ENCODE measurements at places on chromosomes 1 and 21.
A peak's percentile ranks its signal among the peaks of the same experiment; 100 is the strongest.

DNA sequence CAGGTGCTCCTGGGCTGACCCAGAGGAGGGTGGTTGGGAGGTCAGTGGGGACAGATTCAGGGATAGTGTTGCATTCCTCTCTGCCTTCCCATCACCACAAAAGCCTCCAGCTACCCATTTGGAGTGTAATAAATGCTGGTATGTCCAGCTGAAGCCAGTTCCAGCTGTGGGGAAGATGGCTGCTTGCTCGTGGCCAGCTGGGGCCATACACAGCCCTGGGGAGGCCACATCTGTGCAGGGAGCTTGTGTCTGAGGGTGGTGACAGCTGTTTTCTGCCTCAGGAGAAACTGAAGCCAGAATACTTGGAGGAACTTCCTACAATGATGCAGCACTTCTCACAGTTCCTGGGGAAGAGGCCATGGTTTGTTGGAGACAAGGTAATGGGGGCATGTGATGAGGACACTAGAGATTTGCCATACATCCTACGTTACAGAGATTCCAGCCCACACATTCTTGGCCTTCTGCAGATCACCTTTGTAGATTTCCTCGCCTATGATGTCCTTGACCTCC is 2.7 kb downstream of the GSTM4 start:
- no peak for DNase-seq

DNA sequence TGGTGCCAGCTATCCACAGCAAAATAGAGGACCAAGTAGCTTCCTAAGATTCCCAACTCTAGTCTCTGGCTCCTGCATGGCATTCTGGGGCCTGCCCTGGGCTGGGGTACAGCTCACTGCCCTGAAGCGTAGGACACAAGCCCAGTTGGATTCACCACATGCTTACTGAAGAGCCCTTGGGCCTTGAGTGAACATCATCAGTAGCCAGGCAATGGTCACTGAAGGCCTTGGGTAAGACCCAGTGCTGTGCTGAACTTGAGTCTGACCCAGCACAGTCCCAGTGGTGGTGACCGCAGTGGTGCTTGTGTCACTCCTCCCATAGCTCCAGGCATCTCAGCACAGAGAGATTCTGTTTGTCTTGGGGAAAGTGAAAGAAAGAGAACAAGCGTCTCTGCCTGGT is 7.7 kb upstream of the LCE3A start:
- DNase-seq: no peak

- no peak for DNase-seq
These were observed 12.3 kb downstream of the SLC35E2B start for GRCh38 chr1:1680031-1680911.

GRCh38 chr21:28798798-28799197 is 193.9 kb downstream of the LTN1 start:
- DNase-seq: no peak

DNA sequence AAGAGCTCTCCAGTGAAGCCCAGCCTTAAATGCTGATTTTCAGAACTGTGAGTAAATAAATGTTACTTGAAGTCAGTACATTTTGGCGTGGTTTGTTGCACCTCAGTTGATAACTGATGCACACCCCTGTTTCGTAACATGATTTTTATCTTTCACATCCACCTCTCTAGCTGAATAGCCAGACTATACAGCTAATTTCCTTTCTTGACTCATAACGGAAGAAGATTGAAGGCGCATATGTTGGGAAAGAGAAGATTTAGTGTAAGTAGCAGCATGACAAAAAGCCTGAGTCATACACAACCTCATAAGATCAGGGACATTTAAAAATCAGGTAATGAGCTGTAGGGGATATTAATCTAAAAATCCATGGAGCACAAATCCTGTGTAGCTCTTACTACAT is 716.2 kb upstream of the ZP4 start:
- no peak for DNase-seq

GRCh38 chr1:173478094-173478674 is 1.0 kb downstream of the PRDX6 start:
- peak; percentile 54 for DNase-seq

DNA sequence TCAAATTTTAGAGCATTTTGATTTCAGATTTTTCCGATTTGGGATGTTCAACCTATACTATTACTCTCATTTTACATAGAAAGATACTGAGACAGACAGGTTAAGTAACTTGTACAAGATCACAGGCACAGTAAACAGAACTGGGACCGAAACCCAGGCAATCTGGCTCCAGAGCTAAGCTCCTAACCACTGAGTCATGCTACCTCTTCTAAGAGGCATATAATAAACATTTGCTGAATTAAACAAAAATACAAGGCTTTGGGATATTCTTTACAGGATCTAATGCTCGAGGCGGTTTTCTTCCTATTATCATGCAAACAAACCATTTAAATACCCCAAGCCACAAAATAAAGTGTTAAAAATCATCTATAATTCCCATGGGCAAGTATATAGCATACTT is 50.3 kb downstream of the MCOLN2 start:
- no peak for DNase-seq

- no peak for DNase-seq
These were observed at the start of gene CRB1 for GRCh38 chr1:197268012-197268411. Gene CRB1 (plus strand): TSS chr1:197268252. CDS start chr1:197268413, 161 bp downstream.

GRCh38 chr1:37691497-37692077 is 729 bp upstream of the CDCA8 start:
- peak; percentile 34 for DNase-seq

- DNase-seq: no peak
These were observed 10.9 kb upstream of the EGLN1 start for GRCh38 chr1:231432996-231433395.

DNA sequence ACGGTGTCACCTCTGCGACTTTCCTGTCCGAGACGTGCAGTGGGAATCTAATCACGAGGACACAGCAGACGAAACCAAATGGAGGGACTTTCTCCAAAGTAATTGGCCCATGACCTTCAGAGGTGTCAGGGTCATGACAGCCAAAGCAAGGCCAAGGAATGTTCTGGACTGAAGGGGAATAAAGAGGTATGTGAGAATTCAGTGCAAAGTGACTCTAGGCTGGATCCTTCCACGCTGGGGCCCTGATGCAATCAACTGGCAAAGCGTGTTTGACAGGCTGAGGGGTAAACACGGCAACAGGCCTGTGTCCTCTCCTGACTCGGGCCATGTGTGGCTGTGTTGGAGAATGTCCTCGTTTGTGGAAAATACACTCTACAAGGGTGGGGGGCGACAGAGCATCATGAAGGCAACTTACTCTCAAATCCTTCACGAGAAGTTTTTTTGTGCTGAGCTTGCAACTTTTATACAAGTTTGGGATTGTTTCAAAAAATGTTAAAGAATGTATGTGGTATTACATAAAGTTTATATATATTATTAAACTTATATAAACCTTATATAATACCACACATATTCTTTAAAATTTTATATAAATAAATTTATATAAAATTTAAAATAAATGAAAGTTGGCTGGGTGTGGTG is 1.7 kb downstream of the CFAP74 start:
- no peak for DNase-seq

DNA sequence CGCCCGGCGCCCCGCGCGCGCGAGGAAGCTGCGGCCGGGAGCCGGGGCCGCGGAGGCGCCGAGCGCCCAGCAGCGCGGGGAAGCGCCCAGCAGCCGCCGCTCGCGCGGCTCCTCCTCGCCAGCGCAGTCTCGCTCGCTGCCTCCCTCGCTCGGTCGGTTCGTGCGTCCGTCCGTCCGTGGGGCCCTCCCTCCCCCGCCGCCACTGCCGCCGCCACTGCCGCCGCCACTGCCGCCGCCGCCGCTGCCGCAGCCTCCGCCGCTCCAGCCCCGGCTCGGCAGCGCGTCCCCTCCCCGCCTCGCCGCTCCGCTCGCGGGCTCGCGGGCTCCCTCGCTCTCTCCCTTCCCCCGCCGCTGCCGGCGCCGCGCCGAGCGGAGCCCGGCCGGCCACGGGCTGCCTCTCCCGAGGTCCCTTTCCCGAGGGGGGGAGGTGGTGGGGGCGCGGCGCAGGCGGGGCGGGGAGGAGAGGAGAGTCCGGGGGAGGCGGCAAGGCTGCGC is at the start of gene KCND3:
Gene KCND3, minus strand, starts transcription at position 138 of the 495 bp plus-strand sequence.
- peak; percentile 6 for DNase-seq

DNA sequence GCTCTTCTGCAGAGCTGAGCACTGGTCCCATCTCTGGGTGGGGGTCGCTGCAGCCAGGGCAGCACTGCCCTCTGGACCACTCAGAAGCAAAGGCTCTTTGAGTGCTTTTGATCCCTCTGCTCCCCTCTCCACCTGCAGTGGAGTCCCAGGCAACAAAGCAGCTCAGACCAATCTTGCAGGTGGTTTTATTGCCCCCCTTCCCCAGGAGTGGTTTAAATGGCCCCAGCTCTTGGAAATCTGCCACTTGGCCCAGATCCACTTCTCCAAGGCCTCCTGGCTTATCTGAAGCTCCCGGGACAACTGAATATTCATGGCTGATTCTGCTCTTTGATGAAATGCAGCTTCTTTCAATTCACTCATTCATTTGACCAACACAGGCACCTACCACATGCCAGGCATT is 2.7 kb downstream of the STUM start:
- no peak for DNase-seq

DNA sequence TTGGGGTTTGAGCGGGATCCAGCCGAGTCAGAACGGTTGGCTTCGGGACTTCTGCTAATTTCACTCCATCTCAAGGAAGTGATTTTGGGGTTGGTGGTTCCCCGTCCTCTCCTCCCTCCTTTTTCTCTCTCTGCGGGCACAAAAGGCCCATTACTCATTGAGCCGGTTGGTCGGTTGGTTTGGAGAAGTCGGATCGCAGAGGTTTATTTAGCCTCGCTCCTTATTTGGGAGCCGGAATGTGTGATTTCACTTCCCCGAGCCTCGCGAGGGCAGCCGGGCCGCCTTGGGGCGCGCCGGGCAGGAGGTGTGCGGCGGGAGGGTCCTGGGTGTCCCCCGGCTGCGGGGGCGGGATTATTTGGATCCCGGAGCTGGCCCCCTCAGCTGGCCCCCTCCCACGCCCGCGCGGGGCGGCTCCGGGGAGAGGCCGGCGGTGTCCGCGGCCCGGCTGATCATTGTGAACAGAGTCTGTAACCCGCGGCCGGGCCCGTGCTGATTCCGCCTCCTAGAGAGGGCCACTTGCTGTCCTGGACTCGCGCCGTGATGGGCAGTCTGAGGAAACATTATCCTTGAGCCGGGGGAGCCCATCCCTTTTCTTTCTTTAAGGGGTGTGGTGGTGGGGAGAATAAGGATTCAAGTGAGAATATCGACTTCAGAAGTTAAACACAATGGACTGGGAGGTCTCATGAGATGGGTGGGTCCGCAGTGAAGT is 1.2 kb downstream of the MAPKAPK2 start:
- DNase-seq: peak; percentile 67

DNA sequence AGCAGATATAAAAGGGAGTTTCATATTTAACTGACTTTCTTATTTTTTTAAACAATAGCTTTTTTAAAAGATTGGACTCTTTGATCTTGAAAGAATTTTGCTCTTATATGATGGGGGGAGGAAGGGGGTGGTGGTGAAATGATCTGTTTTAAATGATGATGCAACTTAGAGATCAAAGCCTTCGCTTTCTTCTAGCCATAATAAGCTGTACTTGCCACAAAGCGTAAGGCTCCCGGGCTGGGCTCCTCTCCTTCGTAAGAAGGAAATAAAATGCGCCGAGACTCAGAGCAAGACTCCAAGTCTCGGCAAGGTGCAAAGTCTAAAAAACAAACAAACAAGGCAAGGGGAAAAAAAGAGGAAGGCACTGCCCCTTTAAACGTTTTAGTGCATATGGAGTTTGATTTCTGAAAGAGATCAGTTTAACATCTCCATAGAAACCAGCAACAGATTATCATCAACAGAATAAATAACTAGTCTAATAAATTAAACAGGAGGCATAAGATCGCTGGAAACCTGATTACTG is 3.3 kb downstream of the CASZ1 start:
- peak; percentile 87 for DNase-seq

DNA sequence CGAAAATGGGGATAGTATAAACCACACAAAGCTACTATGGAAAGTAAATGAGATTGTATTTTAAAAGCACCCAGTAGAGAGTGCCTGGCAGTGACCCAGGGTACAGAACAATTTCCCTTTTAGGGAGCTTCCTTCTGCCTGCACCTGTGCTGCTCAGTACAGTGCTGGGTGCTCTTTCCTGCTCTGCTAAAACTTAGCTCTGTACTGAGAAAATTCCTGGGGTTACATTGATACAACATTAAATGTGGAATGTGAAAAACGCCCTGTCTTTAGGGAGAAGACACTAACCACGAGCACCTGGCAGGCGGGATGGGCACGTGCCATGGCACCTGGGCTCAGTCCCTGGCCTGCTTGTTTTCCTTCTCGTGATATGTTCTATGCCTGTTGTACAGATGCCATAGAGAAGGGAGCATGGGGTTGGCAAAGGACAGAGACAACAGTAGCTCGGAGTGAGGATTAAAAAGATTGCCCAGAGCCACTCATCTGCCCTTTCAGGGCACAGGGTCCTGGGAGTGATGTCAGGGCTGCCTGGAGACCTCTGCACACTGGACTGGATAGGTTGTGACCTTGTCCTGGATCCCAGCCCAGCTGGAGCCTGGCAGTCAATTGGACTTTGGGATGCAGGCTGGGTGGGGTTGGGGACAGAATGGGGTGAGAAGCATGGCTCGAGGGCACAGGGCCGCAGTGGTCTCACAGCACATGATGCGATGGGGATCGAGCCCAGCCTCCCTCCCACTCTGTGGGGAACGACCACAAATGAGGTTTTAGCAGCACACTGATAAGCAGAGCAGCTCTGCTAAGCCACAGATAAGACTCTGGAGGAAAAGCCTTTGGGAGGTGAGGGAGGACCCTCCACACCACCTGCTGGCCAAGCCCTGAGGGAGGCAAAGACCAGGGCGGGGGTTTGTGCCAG is 4.2 kb downstream of the SPATA46 start:
- no peak for DNase-seq

- no peak for DNase-seq
These were observed 18.5 kb downstream of the KCNN3 start for GRCh38 chr1:154851392-154852177.

GRCh38 chr1:104746994-104747393 is 997.3 kb downstream of the AMY1C start:
- no peak for DNase-seq

- peak; percentile 42 for DNase-seq
These were observed 50.8 kb downstream of the RHBG start for GRCh38 chr1:156419854-156420204.
